ENCODE measurements at places on chromosomes 1 and 21.

DNA sequence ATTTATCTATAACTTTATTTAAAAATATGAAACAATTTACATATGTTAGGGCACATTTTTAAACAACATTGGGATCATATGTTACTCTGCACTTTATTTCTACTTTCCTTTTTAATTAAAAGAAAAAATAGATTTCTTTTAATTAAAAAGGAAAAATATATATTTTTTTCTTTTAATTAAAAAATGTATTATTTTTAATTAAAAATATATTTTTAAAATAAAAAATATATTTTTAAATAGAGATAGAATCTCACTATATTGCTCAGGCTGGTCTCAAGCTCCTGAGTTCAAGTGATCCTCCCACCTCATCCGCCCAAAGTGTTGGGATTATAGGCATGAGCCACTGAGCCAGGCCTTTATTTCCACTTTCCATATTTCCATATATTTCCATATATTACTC is 36.7 kb downstream of the WARS2 start:
- no peak for DNase-seq

GRCh38 chr1:116755681-116756080 is 1.5 kb downstream of the CD2 start:
- DNase-seq: no peak

DNA sequence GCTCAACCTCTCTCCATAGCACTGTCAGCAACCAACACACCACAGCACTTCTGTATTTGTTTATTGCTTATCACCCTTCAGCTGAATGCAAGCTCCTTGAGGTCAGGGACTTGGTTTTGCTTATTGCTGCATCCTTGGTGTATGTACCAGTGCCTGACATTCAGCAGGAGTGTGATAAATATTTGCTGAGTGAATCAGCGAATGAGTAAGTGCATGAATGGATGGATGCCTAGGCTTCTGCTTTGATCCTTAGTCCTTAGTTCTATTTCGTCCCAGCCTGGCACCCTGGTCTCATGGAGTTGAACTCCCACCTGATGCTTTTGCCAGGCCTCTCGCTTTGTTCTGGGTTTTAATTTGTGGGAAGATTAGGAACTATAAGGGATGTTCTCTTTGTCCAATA is 88.2 kb downstream of the ZSCAN20 start:
- DNase-seq: no peak

DNA sequence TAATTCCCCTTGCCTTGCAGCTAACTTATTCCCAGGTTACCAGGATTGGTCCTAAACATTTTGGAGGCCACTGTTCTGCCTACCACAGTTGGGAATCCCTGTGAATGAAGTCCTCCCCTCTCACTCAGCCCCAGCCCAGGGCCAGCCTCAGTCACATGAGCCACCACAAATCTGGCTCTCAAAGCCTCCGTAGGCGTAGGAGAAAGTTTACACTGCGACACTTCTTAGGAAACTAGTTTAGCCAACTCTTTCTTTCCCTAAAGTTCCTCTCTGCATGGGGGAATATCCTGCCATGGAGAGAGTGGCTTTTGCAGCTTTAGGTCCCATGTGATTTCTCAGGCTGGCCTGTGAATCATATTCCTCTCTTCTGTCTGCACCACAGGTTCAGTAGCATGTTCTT is 45.7 kb upstream of the ETV3 start:
- no peak for DNase-seq

GRCh38 chr1:56688522-56689026 is 43.5 kb downstream of the PRKAA2 start:
- DNase-seq: no peak

DNA sequence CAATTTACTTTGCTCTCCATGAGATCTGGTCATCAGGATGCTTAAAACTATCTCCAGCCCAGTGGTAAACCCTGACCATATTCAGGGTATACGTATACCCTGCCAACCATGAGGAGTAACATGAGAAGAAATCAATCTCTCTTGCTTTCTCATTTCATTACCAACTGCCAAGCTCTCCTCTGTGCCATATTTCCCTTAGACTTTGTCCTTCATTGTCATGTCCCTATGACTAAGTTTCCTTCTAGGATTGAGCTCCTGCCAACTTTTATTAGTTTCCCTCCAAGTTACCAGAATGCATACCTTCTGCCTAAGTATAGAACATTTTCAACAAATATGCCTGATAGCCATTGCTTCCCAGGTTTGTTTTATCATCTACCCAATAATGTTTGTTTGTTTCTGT is 1113.9 kb upstream of the B3GALT2 start:
- no peak for DNase-seq

DNA sequence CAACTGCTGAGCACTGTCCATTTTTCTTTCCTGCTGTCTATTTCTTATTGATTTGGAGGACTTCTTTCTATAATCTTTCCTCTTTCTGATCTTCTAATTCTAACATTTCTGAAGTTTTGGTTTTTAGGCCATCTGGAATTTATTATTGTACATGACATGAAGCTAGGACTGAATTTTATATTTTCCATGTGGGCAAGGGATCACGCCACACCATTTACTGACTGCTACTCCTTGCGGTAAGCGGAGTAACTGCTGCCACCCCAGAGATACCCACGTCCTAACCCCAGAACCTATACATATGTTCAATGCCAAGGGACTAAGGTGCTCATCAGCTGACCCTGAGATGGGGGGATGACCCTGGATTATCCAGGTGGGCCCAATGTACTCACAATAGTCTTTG is 70.6 kb downstream of the NPHP4 start:
- no peak for DNase-seq

GRCh38 chr1:50103615-50104081 is 5.1 kb upstream of the ELAVL4 start:
- peak; percentile 74 for DNase-seq

DNA sequence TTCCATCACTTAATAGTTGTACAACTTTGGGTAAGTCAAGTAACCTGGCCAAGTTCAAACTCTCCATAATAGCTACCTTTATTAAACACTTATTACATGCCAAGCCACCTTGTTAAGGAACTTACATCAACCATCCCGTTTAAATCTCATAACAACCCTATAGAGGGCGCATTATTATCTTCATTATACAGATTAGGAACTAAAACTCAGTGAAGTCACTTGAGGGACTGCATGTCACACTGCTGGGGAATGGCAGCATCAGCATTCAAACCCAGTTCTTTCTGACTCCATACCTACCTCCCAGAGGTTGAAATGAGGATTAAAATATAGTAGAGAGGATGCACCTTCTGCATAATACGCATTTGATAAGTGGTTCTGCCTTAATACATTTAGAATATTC is 47.1 kb upstream of the PLA2G2C start:
- DNase-seq: peak; percentile 60

- no peak for DNase-seq
These were observed 11.5 kb upstream of the THRAP3 start for GRCh38 chr1:36212782-36213181.

DNA sequence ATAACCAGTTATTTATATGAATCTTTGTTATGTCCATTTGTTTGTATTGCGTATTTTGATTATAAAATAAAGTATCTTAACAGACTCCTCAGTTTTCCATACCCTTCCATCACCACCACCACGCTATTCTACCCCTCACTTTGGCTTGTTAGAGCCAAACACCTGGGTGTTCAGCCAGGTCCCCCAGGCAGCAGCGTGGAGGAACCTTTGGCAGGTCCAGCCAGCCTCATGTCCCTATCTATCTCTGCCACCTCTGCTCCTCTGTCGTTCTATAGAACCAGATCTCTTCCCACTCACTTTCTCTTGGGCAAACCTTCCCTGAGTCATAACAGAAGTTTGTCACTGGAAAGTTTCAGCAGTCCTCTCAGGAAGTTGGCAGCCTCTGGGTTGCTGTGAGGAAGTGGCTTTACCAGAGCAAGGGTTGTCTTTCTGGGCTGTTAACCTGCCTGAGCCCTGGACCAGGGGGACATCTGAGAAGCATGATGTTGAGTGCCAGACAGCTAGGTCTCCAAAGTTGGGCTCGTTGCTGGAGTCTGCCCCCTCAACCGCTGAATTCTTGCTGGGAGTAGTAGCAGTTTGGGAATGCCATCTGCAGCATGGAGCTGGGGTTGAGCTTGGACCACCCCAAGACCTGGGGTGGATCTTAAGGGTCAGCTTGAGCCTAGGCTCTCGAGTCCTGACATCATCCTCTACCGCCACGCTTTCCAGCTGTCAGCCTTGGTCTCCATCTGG is 996 bp upstream of the SH3BGRL3 start:
- DNase-seq: no peak

DNA sequence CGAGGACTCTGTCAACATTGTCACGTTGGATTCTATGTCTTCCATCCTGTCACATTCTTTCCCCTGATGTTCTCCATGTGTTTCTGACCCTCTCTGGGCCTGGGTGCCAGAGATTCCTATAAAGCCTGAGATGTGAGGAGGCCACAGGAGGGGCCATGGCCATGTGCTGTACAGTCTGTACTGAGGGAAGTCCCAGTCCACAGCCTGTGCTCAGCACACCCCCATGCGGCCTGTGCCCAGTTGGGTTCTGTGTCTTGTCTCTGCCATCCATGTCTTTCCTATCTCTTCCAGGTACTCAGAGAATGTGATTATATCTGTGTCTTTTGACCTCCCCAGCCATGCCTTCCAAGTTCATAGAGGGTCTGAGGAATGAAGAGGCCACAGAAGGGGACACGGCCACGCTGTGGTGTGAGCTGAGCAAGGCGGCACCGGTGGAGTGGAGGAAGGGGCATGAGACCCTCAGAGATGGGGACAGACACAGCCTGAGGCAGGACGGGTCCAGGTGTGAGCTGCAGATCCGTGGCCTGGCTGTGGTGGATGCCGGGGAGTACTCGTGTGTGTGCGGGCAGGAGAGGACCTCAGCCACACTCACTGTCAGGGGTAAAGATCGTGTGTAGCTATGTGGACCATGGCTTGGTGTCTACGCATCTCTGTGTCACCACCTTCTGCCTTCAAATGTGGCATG is 86.1 kb downstream of the OBSCN start:
- no peak for DNase-seq

DNA sequence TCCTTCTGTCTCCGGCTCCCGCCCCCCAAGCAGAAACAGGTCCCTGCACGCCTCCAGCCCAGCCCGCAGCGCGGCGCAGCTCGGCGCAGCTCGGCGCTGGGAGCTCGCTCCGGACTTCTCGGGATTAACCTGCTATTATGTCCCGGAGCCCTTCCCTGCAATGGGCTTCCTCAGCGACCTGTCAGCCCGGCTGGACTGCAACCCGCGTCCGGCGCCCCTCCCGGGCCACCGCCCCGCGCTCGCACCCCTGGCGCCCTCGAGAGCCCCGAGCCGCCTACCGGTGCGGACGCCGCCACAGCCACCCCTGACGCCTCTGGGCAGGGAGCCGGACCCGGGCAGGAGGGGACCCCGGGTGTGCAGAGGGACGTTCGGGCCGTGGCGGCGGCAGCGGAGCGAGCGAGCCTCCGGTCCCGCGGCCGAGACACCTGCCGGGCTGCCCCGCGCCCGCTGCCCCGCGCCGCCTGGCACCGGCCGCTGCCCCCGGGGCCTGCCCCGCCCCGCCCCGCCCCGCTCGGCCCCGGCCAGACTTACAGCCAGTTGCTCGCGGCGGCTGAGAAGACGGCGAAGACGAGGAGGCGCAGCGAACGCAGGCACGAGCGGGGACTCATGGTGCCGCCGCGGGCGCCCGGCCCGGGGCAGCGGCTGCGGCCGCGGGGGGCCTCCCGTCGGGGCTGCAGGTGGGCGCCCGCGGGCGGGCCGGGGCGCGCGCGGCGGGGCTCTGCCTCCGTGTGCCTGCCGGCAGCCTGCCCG is 407 bp downstream of the WNT4 start:
- DNase-seq: peak; percentile 29

DNA sequence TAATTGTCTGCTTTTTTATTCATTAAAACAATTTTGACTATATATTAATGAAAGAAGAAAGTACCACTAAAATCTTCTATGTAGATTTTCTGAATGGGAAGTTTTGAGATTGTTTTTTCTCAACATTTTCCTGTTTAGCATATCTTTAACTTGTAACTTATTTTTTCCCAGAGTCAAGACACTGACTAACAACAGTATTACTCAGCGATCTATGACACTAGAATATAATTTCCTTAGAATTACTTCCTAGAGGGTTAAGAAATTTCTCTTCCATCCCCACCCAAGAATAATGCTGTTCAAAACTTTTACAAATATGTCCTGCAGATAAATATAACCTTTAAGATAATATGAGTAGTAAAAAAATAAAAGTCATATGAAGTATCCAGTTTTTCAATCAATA is 218.2 kb upstream of the NR5A2 start:
- DNase-seq: no peak

DNA sequence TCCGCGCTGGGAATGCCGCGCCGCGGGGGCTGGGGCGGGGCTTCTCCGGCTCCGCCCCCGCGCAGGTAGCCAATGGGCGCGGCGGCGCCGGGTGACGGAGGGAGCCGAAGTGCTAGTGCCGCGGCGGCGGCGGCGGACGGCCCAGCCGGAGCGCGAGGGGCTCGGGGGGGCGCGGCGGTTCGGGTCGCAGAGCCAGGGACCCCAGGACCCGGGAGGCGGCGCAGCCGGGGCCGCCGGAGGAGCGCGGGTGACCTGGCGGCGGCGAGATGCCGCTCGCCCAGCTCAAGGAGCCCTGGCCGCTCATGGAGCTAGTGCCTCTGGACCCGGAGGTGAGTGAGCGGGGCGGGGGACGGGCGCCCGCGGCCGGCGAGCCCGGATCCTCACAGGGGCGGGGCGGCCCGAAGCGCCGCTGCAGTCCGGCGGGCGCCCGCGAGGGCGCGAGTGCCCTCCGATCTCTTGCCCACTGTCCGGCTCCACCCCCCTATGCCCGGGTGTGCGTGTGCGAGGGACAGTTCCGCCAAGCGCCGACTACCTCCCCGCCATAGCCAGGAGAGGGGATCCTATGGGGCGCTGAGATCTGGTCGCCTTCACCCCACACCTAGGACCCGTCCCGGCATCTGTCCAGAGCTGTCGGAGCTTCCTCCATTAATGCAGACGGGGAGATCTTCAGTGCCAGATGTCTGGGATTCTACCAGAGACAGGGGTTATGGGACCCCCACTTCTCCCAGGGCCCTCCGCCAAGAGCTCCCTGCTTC is at the start of gene RPS6KA1:
Gene RPS6KA1, plus strand, starts transcription at position 107 of the 755 bp plus-strand sequence. Its CDS starts 160 bp downstream, at position 267.
- DNase-seq: peak; percentile 91

- DNase-seq: no peak
These were observed 1.7 kb downstream of the ID3 start for GRCh38 chr1:23557471-23558124.

DNA sequence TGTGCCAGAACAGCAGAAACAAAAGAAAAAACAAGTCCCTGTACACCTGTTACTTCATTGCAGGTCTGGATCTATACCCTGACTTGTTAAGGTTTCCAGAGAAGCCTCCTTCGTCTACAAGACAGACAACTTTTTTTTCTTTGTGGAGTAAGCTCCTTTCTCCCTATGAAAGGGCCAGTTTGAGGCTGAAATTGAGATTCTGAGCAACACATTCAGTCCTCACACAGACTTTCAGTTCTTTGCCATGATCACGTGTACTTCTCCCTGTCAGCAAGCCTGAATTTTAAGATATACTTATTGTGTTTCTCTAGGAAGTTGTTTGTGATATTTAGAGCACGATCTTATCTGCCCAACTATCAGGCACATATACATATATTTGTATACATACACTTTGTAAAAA is 374.0 kb downstream of the NTNG1 start:
- DNase-seq: peak; percentile 51

- no peak for DNase-seq
These were observed 63.7 kb upstream of the ANGPTL1 start for GRCh38 chr1:178934546-178934945.

All from brain (organoid and tissue), 16 donors.